ENCODE measurements at places on chromosomes 13 and 19.

DNA sequence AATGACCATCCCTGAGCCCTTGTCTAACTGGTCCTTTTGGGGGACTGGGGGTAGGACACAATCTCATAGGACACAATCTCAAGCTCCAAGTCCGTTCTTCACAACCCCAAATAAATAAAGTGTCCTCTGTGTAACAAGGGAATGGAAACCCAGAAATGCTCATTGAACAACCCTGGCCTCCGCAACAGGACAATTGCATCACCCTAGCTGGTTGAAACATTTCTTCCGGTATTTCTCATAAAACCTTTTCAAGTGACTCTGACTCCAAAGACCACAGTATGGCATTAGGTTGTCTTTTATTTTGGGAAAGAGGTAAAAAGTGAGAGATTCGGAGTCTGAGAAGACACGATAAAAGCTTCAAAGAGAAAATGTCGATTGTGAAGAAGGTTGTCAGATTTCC, 186.6 kb downstream of the ZNF536 start:
- no peak for DNase-seq

DNA sequence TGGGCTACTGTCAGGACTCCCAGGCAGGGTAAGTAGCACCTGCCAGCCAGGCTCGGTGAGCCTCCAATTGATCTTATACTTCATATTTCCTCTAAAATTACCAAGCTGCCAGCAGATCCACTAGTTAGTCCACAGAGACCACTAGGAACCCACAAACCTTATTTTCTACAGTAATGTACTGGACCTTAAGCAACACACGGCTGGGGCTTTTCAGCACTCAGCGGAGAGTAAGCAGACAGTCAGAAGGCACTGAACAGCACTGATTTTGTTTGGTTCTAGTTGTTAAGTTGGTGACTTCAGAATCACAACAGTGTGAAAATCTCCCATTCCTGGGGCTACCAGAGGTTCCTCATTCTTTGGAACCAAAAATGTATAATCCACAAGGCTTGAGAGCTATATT, 56.1 kb downstream of the MRPL57 start:
- DNase-seq = no peak

DNA sequence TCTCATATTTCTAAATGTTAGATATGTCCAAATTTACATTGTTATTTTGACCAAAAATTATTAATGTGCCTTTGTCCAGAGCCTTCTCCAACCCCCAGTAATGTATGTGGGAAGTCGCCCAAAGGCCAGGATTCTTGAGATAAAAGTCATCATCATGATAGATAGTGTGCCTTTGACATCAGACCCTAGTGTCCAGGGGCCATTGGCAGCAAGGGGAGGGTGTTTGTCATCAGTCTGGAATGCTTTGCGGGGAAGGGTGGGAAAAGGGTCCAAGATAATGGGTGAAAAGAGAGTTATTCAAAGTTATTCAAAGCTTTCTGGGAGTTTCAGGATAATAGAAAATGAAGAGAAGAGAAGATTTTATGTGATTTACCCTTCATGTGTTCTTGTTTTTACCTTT, 909.5 kb upstream of the GPC6 start:
- no peak for DNase-seq

GRCh38 chr19:58003174-58003828, 681 bp upstream of the ZNF606 start:
- no peak for DNase-seq

DNA sequence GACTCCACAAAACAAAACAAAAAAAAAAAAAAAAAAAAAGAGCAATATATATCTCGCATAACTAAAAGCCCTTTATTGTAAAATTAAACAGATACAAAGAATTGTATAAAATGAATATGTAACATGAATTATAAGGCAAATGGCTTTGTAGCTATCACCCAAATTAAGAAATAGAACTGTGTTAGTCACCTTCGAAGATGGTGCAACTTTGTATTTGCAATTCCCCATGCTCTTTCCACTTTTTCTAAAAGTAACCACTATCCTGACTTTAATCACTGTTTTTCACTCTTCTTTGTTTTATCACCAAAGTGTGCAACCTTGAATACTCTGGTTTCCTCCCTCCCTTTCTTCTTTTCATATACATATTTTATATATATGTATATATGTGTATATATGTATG, 57.1 kb upstream of the HTR2A start:
- no peak for DNase-seq

- DNase-seq = no peak
Observed at GRCh38 chr19:55461974-55462626, 658 bp upstream of the ISOC2 start.

GRCh38 chr13:108929532-108930206, 300.3 kb downstream of the MYO16 start:
- DNase-seq = no peak

DNA sequence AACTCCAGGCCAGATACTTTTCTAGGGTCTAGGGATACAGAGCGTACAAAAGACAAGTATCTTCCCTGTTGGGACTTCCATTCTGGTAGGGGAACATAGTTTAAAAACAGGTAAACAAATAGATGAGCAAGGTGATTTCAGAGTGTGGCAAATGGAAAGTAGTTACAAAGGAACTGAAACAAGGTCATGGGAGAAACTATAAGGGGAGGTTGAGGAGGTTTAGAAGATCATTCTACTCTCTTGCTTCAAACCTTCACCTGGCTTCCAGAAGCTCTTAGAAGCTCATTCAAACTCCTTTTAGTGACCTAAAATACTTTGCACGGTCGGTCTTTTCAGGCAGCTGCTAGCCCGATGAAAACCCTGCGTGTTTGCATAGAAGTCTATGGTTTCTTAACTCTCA, 9.1 kb downstream of the FFAR2 start:
- DNase-seq = no peak

GRCh38 chr13:93698016-93698613, 471.5 kb downstream of the GPC6 start:
- no peak for DNase-seq

DNA sequence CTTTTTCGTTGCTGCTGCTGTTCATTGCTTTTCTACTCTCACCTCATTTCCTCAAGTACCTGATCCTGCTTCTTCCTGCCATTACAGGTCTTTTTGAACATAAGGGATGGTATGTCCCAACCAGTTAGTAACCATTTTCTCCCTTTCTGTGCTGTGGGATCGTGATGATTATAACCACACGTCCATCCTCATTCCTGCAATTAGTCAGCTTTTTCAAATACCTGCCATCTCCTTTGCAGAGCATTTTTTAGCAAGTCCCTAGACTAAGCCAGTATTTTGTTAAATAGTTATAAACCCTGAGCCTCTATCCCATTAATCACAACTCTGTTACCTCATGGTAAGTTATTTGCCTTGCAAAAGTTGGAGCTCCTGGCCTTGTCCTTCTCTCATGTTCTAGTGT, 109.2 kb downstream of the FNDC3A start:
- DNase-seq = no peak

- DNase-seq = no peak
Observed at GRCh38 chr19:32540621-32541020, 40.4 kb upstream of the PDCD5 start.

- DNase-seq = no peak
Observed at GRCh38 chr13:82661126-82661525, 1221.1 kb downstream of the SLITRK1 start.

GRCh38 chr19:45512881-45513483, 5.7 kb downstream of the VASP start:
- DNase-seq = no peak

- no peak for DNase-seq
Observed at GRCh38 chr19:11142528-11143171, 12.9 kb downstream of the SPC24 start.

GRCh38 chr19:40217027-40217810, 965 bp downstream of the TTC9B start:
- no peak for DNase-seq

DNA sequence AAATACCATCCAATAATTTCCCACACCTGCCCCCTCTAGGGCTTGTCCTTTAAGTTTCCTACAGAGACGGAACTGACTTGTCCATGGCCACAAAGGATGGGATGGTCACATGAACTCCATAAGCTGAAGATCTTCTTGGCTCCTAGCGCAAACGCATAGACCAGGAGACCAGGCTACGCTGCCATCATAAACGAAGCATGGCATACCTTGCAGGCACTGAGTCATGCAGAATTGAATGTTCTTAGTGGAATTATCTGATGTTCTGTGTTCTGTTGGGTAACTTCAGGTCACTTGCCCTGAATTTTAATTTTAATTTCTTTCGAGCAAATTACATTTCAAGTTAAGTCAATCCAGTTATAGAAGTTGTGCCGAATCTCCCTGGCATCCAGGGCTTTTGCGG, 96.4 kb upstream of the STARD13 start:
- DNase-seq = no peak

DNA sequence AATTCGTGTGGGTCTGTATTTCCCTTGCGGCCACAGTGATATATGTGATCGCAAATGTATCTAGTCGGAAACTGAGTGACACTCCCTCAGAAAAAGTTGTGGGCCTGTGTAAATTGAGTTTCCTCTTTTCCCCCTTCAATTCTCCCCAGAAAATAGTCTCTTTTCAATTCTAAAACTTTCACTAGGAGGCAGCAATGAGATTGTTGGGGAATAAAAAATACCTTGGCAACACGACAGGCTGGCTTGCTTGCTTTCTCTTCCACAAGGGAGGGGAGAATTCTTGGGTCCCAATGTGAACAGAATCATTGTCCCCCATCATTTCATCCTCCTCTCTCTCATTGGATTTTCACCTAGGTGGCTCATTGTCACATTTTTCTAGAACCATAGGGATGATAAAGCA, 3.7 kb upstream of the SOX21 start:
- no peak for DNase-seq

- no peak for DNase-seq
Observed at GRCh38 chr19:31641591-31641990, 292.4 kb upstream of the TSHZ3 start.

DNA sequence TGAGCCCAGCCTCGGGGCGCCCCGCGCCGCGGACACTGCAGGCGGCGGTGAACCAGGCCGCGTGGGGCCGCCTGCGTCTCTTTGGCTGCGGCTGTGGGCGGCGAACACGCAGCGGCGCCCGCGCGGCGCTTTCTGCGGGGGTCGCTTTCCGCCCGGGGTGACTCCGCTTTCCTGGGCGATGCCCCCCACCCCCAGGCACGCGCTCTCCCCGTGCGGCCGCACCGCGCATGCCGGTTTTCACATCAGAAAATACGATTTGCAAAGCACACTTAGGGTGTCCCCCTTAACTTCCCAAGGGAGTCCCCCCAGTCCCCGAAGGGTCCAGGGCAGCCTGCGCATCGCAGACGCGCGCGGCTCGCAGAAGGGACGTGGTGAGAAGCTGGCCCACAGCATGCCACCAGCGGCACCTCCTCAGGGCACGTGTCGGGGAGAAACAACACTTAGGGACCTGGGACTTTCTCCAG, 5.3 kb downstream of the F7 start:
- DNase-seq = no peak

DNA sequence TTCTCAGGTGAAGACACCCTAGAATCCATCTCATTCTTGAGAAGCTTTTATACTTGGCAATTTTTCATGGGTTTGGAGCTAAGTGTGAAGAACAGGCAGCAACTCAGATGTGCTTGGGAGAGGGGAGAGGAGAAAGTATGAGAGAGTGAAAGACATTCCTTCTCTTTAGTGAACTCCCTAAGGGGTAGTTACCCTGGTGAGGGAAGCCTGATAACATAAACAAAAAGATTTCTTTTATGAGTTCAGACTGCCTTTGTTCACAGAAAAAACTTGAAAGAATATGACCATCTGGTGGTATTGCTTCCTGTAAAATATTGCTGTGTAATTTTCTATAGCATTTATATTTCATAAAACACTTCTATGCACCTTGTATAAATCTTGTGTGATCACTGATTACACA, at the start of gene STOML3:
STOML3 (minus strand) TSS at position 139 of the 400 bp plus-strand sequence; CDS start at position 29, 110 bp downstream.
- DNase-seq = no peak

GRCh38 chr13:77846173-77846572, 72.5 kb downstream of the EDNRB start:
- no peak for DNase-seq

DNA sequence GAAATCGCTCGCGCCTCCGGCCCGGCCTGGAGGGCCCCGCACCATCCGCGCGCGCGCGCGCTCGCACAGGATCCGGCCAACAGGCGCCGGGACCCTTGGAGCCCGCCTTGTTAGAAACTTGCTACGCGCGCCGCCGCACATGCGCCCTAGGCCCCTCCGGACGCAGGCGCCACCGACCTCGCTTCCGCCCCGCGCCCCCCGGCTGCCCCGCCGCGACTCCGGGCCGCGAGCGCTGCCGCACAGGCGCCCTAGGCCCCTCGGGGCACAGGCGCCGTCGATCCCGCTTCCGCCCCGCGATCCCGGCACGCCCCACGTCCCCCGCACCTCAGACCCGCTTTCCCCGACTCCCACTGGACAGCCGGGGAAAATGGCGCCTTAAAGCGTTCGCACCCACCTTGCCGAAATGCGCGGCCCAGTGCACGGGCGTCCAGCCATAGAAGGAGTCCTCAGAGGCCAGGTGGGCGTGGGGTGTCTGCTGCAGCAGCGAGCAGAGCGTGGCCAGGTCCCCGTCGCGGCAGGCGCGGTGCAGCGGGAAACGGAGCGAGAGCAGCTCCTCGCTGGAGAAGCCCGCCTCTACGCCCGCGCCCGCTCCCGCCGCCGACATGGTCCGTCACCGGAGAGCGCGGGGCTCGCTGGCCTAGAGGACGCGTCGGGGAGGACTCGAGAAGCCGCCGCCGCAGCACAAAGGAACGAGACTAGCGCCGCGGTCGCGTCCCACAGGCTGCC, 375 bp downstream of the ANKRD10 start:
- peak; percentile 35 for DNase-seq

GRCh38 chr13:113742445-113743120, 16.4 kb upstream of the TMEM255B start:
- no peak for DNase-seq

GRCh38 chr19:14107581-14108461, 9.7 kb downstream of the PRKACA start:
- no peak for DNase-seq

- DNase-seq = no peak
Observed at GRCh38 chr13:73281746-73282145, 222.9 kb downstream of the KLF5 start.

DNA sequence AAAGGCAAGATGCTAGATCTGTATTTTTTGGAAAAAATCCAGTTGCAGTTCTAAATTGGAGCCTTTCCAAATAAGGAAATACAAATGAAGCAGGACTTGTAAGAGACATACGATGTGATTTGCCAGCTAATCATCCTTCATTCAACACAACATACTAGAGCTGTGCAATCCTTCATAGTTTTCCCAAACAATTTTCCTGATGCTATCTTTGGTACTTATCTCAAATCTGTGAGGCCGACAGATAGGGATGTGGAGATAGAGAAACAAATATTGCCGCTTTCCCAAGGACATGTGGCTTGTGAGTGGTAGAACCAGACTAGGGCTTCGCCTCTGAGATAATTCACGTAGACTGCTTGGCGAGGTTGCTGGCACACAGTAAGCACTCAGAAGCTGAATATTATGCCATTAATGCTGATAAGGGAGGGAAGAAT, 176.6 kb downstream of the LMO7 start:
- no peak for DNase-seq

GRCh38 chr13:63195726-63196125, 1780.1 kb upstream of the PCDH20 start:
- DNase-seq = no peak

- no peak for DNase-seq
Observed at GRCh38 chr13:64311112-64311511, 2895.5 kb upstream of the PCDH20 start.

GRCh38 chr19:13764101-13764807, at the start of gene MRI1:
Gene MRI1, plus strand, starts transcription at chr19:13764522. Its CDS starts 67 bp downstream, at chr19:13764589.
- DNase-seq = peak; percentile 61

Data from activated T-helper 1 cell treated with anti-CD3 and anti-CD28 coated beads, Interleukin-2, amount 50 U/mL, for 16 hours (primary cell).